ENCODE measurements at places on chromosomes 11 and 22.

GRCh38 chr11:106986673-106987072 lies 31.6 kb downstream of the GUCY1A2 start:
- DNase-seq, result no peak

- no peak for DNase-seq
Observed at GRCh38 chr22:31089160-31090100, 8.3 kb downstream of the SMTN start.

DNA sequence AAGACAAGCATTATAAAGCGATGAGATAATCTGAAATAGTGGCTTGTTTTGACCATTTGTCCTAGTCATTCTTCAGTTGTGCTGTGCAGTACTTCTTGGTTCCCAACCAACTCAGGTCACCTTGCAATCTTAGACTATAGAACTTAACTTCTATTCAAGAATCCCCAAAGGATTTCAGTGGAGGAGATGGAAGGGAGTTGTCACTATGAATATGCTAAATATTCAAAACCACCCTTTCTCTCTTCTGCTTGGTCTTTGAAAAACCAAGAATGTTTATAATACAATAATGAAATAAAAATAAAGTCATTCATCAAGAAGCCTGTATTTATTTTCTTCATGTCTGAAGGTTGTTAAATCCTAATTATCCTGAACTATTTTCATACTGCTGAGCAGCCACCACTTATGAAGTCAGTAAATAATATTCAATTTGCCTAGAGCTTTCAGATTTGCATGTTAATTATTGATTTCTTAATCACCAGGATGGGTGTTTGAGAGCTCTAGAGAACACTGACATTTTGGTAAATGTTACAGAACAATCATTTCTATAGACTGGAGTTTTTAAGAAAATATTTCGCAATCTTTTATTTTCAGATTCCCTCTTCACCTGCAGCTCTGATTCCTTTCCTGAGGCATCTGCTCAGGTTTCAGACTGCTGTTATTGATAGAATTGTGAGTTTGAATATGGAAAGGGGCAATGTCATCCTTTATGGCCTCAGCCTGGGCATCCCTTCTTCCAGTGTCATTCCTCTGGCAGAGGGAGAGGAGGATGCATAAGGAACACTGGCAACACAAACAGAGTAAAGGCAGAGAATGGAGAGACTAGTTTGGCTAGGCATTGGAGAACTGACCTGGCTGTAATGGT lies 91.5 kb upstream of the USP47 start:
- no peak for DNase-seq

DNA sequence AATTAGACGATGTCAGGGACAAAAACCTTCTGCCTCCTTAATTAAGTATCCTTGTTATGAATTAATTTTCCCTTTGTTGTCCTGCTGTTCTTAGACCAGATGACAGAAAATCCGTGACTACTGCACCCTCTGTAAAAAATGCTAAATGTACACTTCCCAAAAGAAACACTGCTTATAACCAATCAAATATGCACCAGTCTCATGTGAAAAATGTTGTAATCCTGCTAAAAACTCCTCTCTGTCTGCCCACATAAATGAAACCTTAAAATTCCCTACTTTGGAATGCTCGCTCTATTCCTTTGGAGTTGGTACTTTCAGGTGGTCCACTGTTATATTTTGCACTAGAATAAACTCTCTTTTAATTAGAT lies 366.8 kb upstream of the CCDC179 start:
- no peak for DNase-seq

GRCh38 chr11:67302571-67303131 lies 679 bp upstream of the SSH3 start:
- no peak for DNase-seq

DNA sequence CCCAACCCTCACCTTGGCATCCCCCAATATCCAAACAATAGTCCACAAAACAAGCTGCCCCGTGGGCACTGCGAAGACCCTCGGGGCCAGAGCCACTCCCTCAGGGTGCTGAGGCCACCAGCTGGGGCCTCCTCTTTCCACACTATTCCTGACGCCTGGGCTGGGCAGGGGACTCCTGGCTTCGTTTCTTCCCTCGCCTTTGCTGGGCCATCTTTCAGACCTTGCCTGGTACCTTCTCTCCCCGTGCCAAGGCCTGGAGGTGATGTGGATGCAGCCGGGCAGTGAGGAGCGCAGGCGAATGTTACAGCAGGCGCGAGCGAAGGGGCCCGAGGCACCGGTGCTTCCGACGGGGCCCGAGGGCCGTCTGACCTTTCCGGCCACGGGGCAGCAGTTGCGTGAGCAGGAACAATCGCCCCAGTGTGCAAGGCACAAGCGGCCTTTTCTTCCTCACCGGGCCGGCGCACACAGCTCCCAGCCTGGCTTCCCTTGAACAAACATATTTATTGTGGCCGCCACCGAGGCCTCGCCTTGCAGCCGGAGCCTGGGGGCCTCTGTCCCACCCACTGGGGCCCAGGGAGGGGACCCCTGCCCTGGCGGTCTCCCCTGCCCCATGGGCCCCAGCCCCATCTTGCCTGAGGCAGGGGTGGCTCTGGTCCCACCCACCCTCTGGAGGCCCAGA lies 32.6 kb upstream of the KCNQ1OT1 start:
- DNase-seq, result no peak

DNA sequence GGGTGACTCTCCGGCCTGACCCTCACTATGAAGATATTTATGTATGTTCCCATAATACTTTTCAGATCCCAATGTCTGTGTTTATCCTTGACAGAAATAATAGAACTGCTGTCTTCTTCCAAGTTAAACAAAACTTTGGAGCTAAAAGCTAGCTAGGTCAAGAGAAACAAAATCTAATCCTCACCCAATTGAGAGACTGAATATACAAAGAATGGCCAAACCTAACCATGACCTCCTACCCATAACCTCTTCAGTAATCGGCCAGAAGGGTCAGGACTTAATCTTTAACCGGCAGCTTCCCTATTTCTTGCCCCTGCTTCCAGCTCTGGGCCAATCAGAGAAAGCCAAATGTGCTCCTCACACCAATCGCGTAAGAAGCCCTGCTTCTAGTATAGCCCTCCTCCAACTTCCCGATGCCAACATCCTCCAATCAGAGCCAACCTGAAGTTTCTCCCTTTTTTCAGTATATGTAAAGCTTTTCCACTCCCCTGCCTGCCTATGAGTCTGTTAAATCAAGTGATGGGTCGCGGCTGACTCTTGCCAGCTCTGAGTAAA lies 1.7 kb upstream of the DDX6 start:
- DNase-seq, result no peak

DNA sequence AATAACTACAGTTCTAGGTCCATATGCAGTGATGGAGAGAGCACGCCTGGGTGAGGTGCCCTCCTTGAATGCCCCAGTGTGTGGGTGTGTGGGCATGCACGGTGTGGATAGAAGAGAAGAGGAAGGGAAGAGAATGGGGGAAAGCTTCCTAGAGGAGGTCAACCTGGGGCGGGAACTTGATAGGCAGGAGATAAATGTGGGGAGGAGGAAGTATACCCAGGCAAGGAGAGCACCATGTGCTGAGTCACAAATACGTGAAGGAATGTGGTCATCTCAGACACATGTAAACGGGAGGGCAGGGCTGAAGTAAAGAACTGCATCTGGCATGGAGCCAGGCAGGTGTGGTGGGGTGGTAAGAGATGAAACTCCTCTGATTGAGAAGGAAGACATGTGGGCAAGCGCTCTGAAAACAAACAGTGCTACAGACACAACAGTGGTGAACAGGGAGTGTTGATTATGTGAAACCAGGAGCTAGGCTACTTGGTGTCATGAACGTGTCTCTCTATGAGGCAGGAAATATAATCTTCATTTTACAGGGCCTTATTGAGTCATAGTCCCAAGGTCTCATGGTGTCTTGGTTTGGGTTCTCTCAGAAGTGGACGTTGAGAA lies 61.5 kb upstream of the EED start:
- DNase-seq, result no peak

DNA sequence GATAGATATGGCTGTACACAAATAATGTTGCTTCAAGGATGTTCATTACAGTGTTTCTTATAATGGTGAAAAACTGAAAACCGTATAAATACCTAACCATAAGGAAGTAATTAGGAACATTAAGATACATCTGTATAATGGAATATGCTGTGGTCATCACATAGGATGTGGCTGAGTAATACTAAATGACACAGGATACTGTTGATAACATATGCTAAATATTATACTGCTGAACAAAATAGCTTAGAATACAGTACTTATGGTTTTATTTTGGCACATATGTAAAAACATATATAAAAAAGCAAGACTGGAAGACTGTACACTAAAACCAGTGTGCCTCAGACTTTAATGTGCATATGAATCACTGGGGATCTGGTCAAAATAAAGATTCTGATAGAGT lies 43.8 kb downstream of the FBXO7 start:
- no peak for DNase-seq

GRCh38 chr11:72002841-72003775 lies 4.4 kb downstream of the IL18BP start:
- DNase-seq, result no peak

DNA sequence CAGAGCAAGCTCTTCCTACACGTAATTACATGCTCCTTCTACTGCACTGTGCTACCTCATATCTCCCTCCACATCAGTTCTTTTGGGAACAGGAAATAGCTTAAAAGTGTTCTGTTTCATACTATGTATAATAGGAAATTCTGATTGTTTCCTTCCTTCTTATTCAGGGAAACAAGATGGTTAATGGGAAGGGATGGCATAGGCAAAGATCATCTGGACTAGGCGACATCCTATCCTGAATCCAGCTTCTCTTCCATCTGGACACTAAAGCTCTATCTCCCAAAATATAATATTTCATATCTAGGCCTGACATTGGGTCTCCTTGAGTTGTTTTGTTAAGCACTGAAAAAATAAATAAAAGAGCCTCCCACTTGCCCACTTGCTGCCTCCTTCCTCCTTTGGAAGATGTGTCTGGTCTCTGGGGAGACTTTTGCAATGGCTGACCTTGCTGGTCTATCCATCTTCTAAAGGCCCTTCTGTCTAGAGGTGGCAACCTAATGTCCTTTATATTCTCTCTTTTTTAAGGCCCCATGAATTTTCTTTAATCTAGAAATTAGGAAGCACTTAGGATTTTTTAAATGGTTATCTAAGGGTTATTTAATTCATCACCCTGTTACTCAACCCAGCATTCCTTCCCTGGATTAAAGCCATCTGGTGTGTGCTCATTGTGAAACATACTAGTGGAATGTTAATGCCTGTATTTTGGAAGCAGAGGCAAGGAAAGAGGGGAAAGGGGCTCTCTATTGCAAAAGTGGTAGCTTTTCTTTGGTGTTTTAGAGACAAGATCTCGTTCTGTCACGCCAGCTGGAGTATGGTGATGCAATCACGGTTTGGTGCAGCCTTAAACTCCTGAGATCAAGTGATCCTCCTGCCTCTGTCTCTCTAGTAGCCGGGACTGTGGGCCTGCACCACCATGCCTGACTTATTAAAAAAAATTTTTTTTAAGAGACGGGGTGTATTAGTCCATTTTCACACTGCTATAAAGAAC lies 20.6 kb downstream of the CLMP start:
- no peak for DNase-seq
